ENCODE measurements at places on chromosomes 5 and 9. TPM values are rescaled to one million over a fixed set of nuclear protein-coding genes. Genes with fewer than 3 reads are reported as not detected.
A peak's percentile ranks its signal among the peaks of the same experiment; 100 is the strongest.

Gene RETREG1
- 4.6 TPM for total RNA-seq

Gene HCN1
- 2.4 TPM for total RNA-seq

Gene EIF4E1B
- 1.1 TPM for total RNA-seq

Gene BHMT
- total RNA-seq, result 0.81 TPM

Gene NAIP
- 7.9 TPM for total RNA-seq

Gene SPATA9
- total RNA-seq, result 0.70 TPM

Gene RUSC2
- 17.2 TPM for total RNA-seq

Gene ACTBL2
- total RNA-seq, result not detected

Gene C5orf52
- not detected for total RNA-seq

Gene MELK
- 44.8 TPM for total RNA-seq

Gene DOCK8
- 28.1 TPM for total RNA-seq

Gene FOXD4L3
- total RNA-seq, result 0.15 TPM

Gene TMEM215
- total RNA-seq, result not detected

Gene PROB1
- 4.8 TPM for total RNA-seq

GRCh38 chr5:40022057-40022456 is 597.3 kb upstream of the DAB2 start:
- H3K36me3 ChIP-seq, result no peaks in the 10 kb centered on the region
- no peaks in the 10 kb centered on the region for H3K27me3 ChIP-seq
- no peak overlapping the region for H3K27ac ChIP-seq

- no peak for DNase-seq
- H3K27me3 ChIP-seq, result no peaks in the 10 kb centered on the region
- H3K4me1 ChIP-seq, result peaks cover 14% of the 10 kb centered on the region
- H3K27ac ChIP-seq, result no peak overlapping the region
- H3K4me3 ChIP-seq, result no peak overlapping the region
Measured at GRCh38 chr9:127866535-127866934, 10.9 kb downstream of the AK1 start.

DNA sequence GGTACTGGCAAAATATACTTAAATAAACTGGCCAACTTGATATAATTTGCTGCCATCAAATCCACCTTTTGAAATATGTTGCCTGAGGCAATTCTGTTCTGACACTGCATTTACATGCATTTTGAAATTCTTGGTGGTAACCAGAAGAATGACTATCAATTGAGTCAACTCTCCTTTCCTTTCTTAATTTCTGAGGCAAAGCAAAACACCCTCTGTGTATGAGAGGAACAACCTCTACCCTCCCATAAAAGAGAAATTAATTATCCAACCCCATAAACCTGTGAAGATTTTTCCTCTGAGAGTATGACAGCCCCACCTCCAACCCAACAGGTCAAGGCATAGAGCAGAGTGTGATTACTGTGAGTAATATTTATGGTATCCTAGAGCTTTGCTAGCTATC is 286.8 kb downstream of the NR2F1-AS1 start:
- peaks cover under 1% of the 10 kb centered on the region for H3K4me1 ChIP-seq
- H3K27me3 ChIP-seq, result no peaks in the 10 kb centered on the region
- no peaks in the 10 kb centered on the region for H3K36me3 ChIP-seq
- H3K4me3 ChIP-seq, result no peak overlapping the region
- no peak for DNase-seq
- no peak overlapping the region for H3K27ac ChIP-seq

DNA sequence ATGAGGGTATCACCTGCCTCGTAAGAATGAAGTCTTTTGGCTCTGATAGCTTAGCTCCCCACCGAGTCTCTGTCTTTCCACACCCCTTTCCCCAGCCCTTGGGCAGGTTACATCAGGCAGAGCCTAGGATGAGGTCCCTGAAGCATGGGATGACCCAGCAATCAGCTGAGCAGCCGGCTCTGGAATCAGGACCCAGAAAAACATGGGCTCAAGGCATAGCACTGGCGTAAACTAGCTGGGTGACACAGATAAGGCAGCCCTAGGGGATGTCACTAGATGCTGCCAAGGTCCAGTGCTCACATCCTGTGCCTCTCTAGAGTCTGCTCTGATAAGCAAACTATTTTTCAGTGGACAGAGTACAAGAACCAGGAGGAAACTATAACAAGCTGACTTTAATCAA is 26.6 kb downstream of the IDNK start:
- no peak overlapping the region for H3K27ac ChIP-seq
- no peaks in the 10 kb centered on the region for H3K27me3 ChIP-seq
- peaks cover 60% of the 10 kb centered on the region for H3K36me3 ChIP-seq
- no peak overlapping the region for H3K4me3 ChIP-seq
- peaks cover 8% of the 10 kb centered on the region for H3K4me1 ChIP-seq

DNA sequence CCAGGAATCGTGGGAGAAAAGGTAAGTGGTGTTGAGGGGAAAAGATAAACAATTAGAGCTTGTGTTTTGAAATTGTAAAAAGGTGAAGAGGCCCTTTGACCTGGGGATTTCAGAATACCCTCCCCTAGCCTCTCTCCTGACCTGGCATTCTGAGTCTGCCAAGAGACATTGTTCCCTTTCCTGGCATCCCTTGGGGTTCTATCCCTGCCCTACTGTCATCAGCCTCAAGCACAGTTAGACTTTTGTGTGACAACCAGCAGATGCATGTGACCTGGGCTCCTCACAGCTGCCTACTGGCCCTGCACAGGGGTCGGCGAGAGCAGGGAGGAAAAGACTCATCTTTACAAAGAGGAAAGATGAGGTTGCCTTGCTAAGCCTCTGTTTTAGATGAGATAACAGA is 72.2 kb upstream of the ORM1 start:
- no peak overlapping the region for H3K4me3 ChIP-seq
- peaks cover 43% of the 10 kb centered on the region for H3K36me3 ChIP-seq
- H3K27ac ChIP-seq, result no peak overlapping the region
- H3K27me3 ChIP-seq, result no peaks in the 10 kb centered on the region
- no peak for DNase-seq

GRCh38 chr5:133873449-133873848 is 95.0 kb downstream of the C5orf15 start:
- H3K4me3 ChIP-seq, result no peak overlapping the region
- DNase-seq, result no peak
- H3K4me1 ChIP-seq, result no peaks in the 10 kb centered on the region
- no peaks in the 10 kb centered on the region for H3K36me3 ChIP-seq

DNA sequence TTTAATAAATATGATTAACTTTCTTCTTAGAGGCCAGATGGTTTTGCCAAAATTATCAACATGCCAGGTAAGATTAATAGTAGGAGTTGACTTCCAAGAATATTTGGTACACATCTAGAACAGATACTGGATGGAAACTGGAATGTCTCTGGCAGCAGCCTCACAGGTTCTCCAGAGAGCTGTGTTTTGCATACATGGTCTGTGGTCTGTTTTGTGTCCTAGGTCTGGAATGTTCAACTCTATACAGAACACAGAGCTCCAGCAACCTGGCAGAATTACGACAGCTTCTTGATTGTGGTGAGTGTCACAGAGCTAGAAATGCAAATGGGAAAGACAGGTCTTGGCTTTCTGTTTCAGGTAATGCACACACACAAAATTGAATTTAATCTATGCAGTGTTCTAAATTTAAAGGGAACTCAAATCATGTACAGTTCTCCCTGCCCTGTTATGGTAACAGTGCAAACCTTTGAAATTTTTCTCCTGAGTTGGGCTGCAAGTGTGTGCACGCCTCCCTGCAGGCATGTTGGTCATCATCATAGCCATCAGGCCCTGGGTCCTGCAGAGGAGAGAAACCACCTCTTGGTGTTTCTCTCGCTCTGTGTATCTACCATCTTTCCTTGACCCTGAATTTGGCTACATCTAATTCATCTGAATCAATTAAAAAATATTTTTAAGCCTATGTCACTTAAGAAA is 58.3 kb downstream of the PIK3R1 start:
- H3K36me3 ChIP-seq, result peaks cover 51% of the 10 kb centered on the region
- no peak overlapping the region for H3K27ac ChIP-seq
- DNase-seq, result no peak
- H3K4me3 ChIP-seq, result no peak overlapping the region
- no peaks in the 10 kb centered on the region for H3K27me3 ChIP-seq

- H3K36me3 ChIP-seq, result peaks cover 46% of the 10 kb centered on the region
- H3K4me1 ChIP-seq, result no peaks in the 10 kb centered on the region
- no peak for DNase-seq
- no peak overlapping the region for H3K4me3 ChIP-seq
- H3K27me3 ChIP-seq, result no peaks in the 10 kb centered on the region
Measured at GRCh38 chr9:108996643-108997042, 16.7 kb downstream of the CTNNAL1 start.

GRCh38 chr5:40678026-40678425 is 1.7 kb upstream of the PTGER4 start:
- peaks cover 43% of the 10 kb centered on the region for H3K27me3 ChIP-seq
- DNase-seq, result no peak
- no peak overlapping the region for H3K27ac ChIP-seq
- no peaks in the 10 kb centered on the region for H3K36me3 ChIP-seq

- H3K36me3 ChIP-seq, result peaks cover 51% of the 10 kb centered on the region
- no peak overlapping the region for H3K27ac ChIP-seq
- no peak overlapping the region for H3K4me3 ChIP-seq
- no peaks in the 10 kb centered on the region for H3K4me1 ChIP-seq
Measured at GRCh38 chr9:88478246-88478645, 56.7 kb upstream of the NXNL2 start.

GRCh38 chr5:53334431-53334941 is 145.9 kb upstream of the FST start:
- DNase-seq, result no peak
- H3K4me1 ChIP-seq, result peaks cover 5% of the 10 kb centered on the region
- no peaks in the 10 kb centered on the region for H3K36me3 ChIP-seq
- H3K27me3 ChIP-seq, result no peaks in the 10 kb centered on the region

GRCh38 chr5:67870662-67871061 is 344.9 kb upstream of the PIK3R1 start:
- H3K36me3 ChIP-seq, result no peaks in the 10 kb centered on the region
- H3K4me1 ChIP-seq, result no peaks in the 10 kb centered on the region
- no peak for DNase-seq
- no peak overlapping the region for H3K4me3 ChIP-seq
- no peaks in the 10 kb centered on the region for H3K27me3 ChIP-seq

DNA sequence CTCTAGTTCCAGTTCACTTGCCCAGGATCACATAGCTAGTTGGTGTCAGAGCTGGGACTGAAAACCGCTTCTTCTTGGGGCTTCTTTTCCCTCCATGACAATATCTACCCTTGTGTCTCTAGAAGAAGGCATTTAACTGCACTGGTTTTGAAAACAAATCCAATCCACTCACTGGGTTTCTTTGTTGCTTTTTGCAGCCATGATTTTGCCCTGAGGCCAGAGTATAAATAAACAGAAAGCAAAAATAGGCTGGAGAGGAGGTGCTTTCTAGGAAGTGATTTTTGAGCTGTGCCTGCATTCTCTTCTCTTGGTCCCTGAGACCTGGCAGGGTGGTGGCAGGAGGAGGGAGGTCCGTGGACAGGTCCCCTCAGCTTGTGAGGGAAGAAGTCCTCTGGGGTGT is 6.9 kb upstream of the TRIO start:
- H3K4me1 ChIP-seq, result no peaks in the 10 kb centered on the region
- no peaks in the 10 kb centered on the region for H3K36me3 ChIP-seq
- H3K27me3 ChIP-seq, result peaks cover 97% of the 10 kb centered on the region
- H3K4me3 ChIP-seq, result no peak overlapping the region
- H3K27ac ChIP-seq, result no peak overlapping the region

- no peak for DNase-seq
- no peak overlapping the region for H3K4me3 ChIP-seq
- H3K36me3 ChIP-seq, result no peaks in the 10 kb centered on the region
- no peaks in the 10 kb centered on the region for H3K27me3 ChIP-seq
- H3K27ac ChIP-seq, result no peak overlapping the region
Measured at GRCh38 chr5:96064877-96065276, 103.2 kb upstream of the ELL2 start.

- H3K4me3 ChIP-seq, result no peak overlapping the region
- H3K4me1 ChIP-seq, result peaks cover 2% of the 10 kb centered on the region
- H3K27me3 ChIP-seq, result peaks cover 5% of the 10 kb centered on the region
- no peaks in the 10 kb centered on the region for H3K36me3 ChIP-seq
Measured at GRCh38 chr5:149674686-149675085, 55.4 kb upstream of the PPARGC1B start.

DNA sequence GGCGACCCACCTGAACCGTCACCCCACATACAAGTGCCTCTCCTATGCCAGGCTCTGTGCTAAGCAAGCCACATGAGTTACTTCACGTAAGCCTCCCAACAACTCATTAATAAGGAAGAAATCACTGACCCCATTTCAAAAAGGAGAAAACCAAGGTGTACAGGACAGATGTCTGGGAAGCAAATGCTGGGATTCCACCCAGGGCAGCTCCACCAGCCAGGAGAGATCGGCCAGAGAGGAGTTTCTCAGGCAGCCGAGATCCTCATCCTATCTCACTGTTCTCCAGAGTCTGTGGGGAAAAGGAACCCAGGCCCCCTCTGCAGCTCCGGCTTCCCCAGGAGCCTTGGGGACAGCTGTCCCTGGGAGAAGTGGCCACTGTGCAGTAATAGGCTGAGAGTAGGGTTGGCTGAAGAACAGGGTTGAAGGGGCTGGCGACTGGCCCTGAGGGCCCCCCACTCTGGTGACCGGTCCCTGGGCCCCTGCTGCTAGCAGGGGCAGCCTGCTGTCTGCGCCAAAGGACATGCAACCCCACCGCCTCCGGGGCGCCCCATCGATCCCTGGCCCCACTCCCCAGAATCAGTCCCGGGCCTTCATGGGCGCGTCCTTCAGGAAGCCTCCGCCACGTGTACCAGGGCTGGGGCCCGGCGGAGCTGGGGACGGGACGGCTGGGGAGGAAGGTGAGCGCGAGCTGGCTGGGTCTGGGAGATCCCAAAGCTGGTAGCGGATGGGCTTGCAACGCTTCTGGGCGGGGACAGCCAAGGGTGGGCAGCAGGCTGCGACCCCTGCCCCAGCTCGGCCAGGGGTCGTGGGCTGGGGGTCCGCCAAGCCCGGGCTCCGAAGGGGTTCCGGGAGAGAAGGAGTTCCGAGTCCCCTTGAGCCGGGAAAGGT is 44.1 kb upstream of the STXBP1 start:
- H3K36me3 ChIP-seq, result no peaks in the 10 kb centered on the region
- H3K4me1 ChIP-seq, result peaks cover 13% of the 10 kb centered on the region
- peak overlapping the region; percentile 86 for H3K4me3 ChIP-seq
- peak; percentile 82 for DNase-seq

DNA sequence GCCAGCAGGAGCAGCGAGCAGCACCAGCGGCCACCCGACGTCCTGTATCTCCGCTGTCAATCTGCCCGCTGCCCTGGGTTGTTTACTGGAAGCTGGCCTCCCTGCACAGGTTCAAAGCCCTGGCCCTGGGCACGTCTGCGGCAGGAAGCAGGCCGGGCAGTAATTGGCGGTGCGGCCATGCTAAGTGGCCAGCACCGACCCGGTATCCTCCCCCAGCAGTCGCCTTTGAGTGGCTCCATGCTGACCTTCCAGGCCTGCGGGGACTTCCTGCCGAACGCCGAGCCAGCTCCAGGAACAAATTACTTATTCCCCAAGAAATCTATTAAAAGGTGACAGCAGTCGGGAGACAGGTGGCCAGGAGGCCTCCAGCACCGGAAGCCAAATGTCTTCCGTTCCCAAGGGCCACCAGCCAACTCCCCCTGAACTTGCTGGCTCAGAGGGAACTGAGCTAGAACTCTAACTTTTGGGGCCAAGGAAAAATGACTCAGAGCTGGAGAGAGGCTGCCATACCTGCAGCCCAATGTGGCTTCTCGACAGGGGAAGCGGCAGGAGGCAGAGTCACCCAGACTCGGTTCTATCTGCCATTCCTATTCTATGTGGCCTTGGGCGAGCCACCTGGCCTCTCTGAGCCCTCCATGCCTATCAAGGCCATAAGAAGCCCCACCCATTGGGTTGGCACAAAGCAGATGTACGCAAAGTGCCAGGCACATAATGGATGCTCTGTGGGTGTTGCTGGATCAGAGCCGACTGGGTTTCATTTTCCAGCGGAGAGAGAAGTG is 13.7 kb upstream of the PSMB7 start:
- no peak overlapping the region for H3K4me3 ChIP-seq
- no peak overlapping the region for H3K27ac ChIP-seq
- DNase-seq, result peak; percentile 33
- H3K36me3 ChIP-seq, result no peaks in the 10 kb centered on the region

All from endodermal cell (in vitro differentiated cells).